Mesenteric fat pad (tissue), 1 donor: ENCODE measurements at places on chromosomes 7 and 10. TPM values are rescaled to one million over a fixed set of nuclear protein-coding genes. Genes with fewer than 3 reads are reported as not detected.

The H2BK1 gene
- not detected for total RNA-seq

The TRPV6 gene
- not detected for total RNA-seq

The CNPY1 gene
- not detected for total RNA-seq

The PTN gene
- total RNA-seq = 10.3 TPM

The ZEB1 gene
- total RNA-seq = 89.1 TPM

The AFAP1L2 gene
- total RNA-seq = 3.9 TPM

The C1QL3 gene
- total RNA-seq = not detected

The GPRIN2 gene
- not detected for total RNA-seq

The CALCR gene
- total RNA-seq = 0.51 TPM

The GNB2 gene
- 243 TPM for total RNA-seq

The INMT gene
- total RNA-seq = 44.0 TPM

The VIPR2 gene
- 4.6 TPM for total RNA-seq

The CYP2C19 gene
- total RNA-seq = 0.19 TPM

The SMO gene
- total RNA-seq = 6.9 TPM

The NKX2-3 gene
- 2.8 TPM for total RNA-seq

The HTR5A gene
- total RNA-seq = not detected

The FAM25A gene
- total RNA-seq = not detected

The RBM33 gene
- 43.7 TPM for total RNA-seq

The RELN gene
- total RNA-seq = 1.8 TPM

The PTPRZ1 gene
- total RNA-seq = 0.48 TPM

The WNT8B gene
- not detected for total RNA-seq

The ZFAND2A gene
- 23.7 TPM for total RNA-seq

The HKDC1 gene
- 0.10 TPM for total RNA-seq

The CPEB3 gene
- 4.2 TPM for total RNA-seq

The ENKUR gene
- not detected for total RNA-seq

The HOXA3 gene
- 5.8 TPM for total RNA-seq

The RAB19 gene
- not detected for total RNA-seq

The ANKRD16 gene
- total RNA-seq = 4.8 TPM

The GDF2 gene
- not detected for total RNA-seq

The SPAM1 gene
- total RNA-seq = not detected

The SP4 gene
- 3.1 TPM for total RNA-seq

The CHAT gene
- total RNA-seq = not detected

The MSMB gene
- total RNA-seq = not detected

The LIPJ gene
- total RNA-seq = not detected

The WDR86 gene
- total RNA-seq = 19.4 TPM

The HYCC1 gene
- 70.5 TPM for total RNA-seq

The LRIT1 gene
- total RNA-seq = not detected

The MORN4 gene
- 1.5 TPM for total RNA-seq

The PDE1C gene
- 2.2 TPM for total RNA-seq

The GJD4 gene
- not detected for total RNA-seq

The MMD2 gene
- not detected for total RNA-seq

The ZCCHC24 gene
- 90.8 TPM for total RNA-seq

The C1GALT1 gene
- total RNA-seq = 23.8 TPM

The FGL2 gene
- total RNA-seq = 34.4 TPM

The CDC14C gene
- total RNA-seq = not detected

The PIK3CG gene
- total RNA-seq = 7.9 TPM

The BHLHA15 gene
- 0.67 TPM for total RNA-seq

The GCK gene
- total RNA-seq = 0.48 TPM

The PTTG1IP2 gene
- total RNA-seq = not detected
